Activated CD4-positive, alpha-beta T cell treated with anti-CD3 and anti-CD28 coated beads for 4 hours (primary cell): ENCODE measurements at places on chromosomes 5 and 9.

DNA sequence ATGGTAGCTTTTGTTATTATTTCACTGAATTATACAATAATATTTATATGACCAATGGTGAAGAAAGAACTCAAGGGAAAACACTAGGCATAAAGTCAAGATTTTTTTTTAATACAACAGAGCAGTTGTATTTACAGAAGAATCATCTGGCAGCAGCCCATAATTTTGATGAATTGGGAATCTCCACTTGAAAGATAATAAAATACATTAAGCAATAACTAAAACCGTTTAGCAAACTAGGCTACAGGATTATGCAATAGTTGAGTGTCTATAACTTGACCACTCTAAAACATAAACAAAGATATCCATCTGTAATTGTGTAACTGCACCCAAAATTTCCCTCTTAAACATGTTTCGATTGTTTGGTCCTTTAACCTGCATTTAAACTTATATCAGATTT is 80.8 kb downstream of the SNCAIP start:
- DNase-seq = no peak

DNA sequence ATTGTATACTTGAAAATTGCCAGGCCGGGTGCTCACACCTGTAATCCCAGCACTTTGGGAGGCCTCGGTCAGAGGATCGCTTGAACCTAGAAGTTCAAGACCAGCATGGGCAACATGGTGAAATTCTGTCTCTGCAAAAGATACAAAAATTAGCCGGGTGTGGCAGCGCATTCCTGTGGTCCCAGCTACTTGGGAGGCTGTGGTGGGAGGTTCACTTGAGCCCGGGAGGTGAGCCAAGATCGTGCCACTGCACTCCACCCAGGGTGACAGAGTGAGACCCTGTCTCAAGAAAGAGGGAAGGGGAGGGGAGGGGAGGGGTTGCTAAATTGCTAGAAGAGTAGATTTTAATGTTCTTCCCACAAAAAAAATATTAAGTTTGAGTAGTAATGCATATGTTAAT is 53.2 kb downstream of the FNBP1 start:
- no peak for DNase-seq

- DNase-seq = no peak
Observed at GRCh38 chr9:13383855-13384254, 104.4 kb upstream of the MPDZ start.

- no peak for DNase-seq
Observed at GRCh38 chr9:71790296-71790695, 22.0 kb upstream of the CEMIP2 start.

DNA sequence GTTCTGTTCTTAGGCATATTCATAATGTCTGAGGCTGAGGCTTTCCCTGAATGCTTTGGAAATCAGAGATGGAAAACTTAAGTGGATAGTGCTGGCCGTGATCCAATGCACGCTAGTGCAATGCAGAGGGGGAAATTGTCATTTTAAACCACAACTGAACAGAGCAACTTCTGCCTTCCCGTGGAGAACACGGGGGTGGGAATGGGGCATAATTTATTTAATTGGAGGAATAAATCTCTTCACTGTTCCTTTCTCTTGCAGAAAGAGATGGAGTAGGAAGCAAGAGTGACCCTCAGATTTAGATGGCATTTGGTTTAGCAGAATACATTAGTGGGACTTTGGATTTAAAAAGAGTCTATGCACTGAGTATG is 22.9 kb upstream of the NREP start:
- DNase-seq = no peak

DNA sequence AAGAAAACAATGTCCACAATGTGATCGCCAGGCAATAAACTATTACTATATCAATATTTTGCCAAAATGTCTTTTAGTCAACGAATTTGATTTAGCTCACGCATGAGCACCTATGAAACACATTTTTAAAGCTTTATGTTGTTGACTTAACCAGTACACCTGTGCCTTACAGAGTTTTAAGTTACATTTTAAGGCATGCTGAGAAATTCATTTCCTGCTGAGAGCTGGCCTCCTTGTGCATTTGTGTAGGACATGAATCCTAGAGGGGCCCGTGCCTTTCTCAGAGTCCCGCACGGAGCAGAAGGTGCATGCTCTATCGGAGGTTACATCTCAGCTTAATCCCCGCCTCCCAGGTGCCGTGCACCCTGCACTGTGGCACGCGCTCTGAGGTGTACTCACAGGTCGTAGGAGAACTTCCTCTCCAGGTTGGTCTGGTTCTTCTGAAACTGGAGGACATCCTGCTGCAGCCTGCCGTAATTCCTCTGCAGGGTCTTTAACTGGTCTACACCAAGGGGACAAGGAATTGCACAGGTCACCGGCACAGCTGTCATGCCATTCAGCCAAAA is 53.2 kb downstream of the GOLM1 start:
- DNase-seq = no peak

DNA sequence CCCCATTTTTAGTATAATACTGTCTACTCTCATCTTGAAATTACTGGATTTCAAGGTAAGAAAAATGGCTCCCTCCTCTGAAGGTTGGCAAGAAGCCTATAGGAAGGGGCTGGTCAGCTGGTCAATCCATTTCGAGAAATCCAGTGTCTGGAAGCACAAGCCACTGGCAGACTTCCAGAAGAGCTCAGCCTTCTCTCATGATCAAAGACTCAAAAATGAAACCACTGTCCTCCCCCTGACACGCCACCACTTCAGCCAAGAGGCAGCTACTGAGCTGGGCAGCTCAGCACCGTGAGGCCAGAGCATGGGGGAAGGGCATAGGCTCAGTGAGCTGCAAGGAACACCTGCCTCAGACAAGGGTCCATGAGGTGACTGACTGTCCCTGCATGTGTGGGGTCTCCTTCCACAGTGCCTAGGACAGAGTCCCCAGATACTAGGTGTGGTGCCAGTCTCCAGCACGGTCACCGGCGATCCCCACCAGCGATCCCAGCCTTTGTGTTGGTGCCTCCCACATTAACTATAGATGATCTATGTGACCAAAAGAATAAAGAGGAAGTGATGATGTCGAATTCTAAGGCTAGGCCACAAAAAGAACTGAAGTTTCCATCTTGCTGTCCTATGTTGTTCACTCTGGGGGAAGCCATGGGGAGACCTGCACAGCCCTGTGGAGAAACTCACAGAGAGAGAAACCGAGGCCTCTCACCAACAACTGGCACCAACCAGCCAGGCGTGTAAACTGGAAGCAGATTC is 100.1 kb upstream of the LRRTM2 start:
- DNase-seq = no peak

- DNase-seq = no peak
Observed at GRCh38 chr5:102759700-102760099, 4.6 kb downstream of the PAM start.

- no peak for DNase-seq
Observed at GRCh38 chr5:40405230-40405629, 274.5 kb upstream of the PTGER4 start.

- no peak for DNase-seq
Observed at GRCh38 chr5:90962481-90962880, 403.9 kb downstream of the ADGRV1 start.

- DNase-seq = no peak
Observed at GRCh38 chr5:51395245-51395644, 12.0 kb downstream of the ISL1 start.

- no peak for DNase-seq
Observed at GRCh38 chr9:131603199-131603598, 57.9 kb downstream of the PRRT1B start.

GRCh38 chr5:113061846-113062780 is 85.5 kb downstream of the DCP2 start:
- no peak for DNase-seq

GRCh38 chr9:133735931-133736330 is 2.2 kb downstream of the SARDH start:
- no peak for DNase-seq

DNA sequence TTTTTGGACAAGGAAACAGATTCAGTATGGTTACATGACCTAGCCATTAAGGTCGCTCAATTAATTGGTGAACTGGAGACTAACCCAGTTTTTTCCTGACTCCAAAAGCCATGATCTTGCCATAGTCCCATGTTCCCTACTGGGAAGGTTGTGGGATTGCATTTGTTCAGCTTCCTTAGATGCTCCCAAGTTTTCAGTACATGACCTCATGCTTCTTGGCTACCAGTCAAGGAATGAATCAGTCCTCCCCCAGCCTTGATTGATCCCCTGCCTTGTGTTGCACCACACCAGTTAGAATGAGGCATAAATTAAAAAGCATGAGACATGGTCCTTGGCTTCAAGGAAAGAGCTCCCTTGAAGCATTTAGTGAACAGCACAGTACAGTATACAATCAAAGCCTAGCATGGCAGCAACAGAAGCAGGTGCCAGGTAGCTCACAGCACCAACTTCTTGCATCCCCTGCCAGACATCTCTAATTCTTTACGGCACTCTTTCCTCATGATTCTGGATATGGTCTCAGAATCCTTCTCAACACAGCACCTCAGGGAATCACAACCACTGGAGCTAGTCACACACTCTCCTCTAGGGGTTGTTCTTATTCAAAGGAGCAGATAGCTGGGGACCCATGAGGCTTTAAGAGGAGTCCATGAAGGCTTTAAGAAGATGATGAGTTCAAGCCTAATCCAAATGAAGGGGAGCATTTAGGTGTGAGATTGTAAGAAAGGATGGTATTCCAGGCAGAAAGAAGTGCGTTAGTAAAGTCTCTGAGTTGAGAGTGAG is 295.5 kb upstream of the CLINT1 start:
- no peak for DNase-seq

GRCh38 chr5:106392766-106393165 is 1278.0 kb downstream of the EFNA5 start:
- no peak for DNase-seq

DNA sequence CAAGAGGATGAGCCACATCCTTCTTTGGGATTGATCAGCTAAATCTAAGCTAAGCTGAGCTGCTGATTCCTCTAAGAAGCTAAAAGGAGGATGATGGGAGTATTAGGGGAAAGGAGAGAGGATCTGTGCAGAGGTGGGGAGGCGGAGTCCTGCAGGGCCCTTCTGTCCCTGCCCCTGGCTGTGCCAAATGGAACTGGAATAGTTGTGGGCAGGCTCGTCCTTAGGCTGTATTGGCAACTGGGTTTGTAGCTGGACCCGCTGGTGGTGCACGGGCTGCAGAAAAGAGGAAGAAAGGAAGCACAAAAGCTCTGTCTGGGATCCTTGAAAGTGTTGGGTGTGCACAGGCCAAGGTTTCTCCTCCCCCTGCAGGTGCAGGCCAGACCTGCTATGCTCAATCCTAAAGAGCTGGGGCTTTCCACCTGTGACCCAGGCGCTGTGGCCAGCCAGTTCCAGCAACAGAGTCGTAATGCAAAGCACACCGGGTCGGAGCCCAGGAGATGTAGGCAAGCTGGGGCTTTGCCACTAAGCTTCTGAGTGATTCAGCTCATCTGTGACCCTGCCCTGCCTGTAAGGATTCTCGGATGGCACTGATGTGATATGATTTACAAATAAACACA is 9.8 kb downstream of the CLTB start:
- DNase-seq = no peak

DNA sequence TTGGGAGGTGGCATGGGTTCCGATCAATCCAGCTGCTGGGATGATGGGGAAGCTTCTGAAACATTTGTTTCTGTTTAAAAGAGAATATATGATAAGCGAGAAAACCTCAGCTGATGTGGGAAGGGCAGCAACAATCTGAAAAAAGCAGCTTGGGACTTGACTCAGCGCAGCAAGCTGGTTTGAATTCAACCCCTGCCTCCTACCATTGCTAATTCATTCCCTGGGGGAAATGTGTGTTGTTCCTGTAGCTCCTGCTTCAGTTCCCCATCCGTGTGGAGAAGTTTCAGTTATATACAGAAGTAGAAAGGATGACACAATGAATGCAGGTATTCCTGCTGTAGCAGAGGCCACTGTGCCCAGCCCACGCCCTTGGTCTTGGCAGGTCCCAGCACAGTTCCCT is 145.1 kb downstream of the NXNL2 start:
- no peak for DNase-seq

- no peak for DNase-seq
Observed at GRCh38 chr9:130245474-130245873, 20.1 kb upstream of the HMCN2 start.

DNA sequence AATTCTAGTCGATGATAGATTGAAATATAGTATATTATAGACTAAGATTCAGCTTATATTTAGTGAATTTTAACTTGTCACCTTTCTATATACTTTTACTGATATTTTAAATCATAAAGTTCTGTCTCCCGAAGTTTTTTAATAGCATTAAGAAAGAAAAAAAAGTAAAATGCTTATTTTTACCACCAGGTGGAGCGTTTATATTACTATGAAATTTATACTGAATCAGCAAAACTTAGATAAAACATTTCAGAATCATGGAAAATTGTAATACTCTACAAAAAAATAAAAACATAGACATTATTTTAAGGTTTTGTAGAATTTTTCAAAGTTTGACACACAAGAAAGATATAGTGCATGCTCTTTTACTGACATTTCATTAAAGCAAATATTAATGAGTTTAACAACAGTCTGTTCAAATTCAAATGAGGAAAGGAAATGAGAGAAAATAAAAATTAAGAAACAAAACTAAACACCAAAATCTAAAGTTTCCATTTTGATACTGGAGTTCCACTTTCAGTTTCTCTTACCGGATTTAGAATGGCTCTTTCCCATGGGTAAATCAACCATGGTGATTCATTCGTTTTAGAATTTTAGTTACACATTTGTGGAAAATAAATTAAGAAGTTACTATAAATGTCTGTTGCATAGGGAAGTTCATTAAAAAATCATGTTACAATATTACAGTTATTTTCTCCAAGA is 1035.3 kb downstream of the CDH12 start:
- DNase-seq = no peak

- no peak for DNase-seq
Observed at GRCh38 chr9:88923092-88923491, 68.2 kb upstream of the S1PR3 start.

DNA sequence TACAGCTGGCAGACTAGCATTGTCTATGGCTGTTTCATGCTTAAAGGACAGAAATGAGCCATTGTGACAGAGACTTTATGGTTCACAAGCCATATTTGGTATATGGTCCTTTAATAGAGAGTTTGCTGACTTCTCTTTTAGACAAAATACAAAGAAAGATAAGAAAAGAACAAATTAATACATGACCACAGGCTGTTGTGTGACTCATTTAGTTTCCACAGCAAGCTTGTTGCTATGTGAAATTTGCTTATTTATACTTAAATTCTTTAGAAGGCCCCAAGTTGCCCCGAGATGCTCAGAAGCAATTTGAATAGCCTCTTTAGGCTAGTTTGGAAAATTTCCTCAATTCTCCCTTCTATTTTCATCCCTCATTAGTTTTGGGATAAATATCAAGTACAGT is 315.3 kb upstream of the RPS23 start:
- no peak for DNase-seq

DNA sequence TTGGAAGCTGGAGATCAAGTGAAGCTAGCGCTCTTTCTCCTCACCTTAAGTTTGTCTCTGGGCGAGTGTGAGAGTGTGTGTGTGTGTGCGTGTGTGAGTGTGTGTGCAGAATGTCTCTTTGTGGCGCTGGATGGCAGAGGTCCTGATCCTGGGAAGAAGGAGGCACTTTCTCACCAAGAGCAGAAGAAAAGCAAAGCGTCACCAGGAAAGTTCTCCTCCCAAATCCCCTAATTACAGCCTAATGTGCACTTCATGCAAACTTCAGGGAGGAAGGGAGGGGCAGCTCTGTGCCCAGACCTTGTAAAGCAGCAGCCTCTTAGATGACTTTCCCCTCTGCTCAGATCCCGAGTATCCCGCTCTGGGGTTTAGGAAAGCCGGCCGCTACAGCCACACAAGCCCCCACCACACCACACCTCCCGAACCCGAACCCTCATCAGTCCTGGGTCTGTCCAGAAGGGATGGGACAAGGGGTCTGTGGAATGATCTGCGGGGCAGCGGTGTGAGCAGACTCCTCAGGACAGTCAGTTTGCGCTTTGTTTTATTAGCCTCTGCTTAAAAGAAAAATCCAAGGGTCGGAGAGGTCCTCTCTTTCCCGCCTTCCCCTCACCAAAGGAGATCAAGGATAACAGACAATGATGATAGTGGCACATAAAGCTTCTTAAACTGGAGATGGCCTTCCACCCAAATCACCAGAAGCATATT is at the start of gene HAPLN1:
Gene HAPLN1 (minus strand): TSS at position 20 of the 702 bp plus-strand sequence. CDS start 47,332 bp downstream, outside the sequence.
- DNase-seq = no peak
